ENCODE measurements at places on chromosomes 16 and 17.

DNA sequence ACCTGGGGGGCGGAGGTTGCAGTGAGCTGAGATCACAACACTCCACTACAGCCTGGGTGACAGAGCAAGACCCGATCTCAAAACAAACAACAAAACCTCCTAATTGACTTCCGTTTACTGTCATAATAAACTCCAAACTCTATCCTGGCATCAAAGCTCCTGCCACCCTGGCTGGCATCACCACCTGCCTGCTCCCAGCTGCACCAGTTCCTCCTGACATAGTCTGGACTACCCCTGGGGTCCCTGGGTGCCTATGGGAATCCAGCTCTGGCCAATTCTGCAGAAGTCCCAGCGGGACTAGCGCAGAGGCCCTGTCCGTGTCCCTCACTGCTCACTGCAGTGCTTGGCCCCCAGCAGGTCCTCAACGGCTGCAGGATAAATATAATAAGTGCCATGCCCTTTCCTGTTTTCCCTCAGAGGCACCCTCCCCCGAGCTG, 723 bp downstream of the NTHL1 start:
- no peak for DNase-seq

DNA sequence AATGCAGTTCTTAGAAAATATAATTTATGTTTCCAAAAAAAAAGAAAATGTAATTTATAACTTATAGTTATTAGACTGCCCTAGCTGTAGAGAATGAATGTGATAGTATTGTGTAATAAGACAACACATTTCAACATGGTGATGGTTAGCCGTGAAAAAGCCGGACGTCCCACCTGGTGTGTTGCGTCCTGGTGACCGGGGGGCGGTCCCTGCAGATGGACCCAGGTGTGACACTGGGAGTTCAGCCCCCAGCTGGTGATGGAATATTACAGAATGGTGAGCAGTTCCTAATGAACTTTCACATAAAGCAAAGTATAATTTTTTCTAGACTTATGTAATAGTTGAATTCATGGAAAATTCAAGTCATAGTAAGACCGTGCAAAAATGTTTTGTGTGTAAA, 132.8 kb downstream of the LAT start:
- DNase-seq = no peak

GRCh38 chr17:62098623-62099231, 33.6 kb upstream of the MED13 start:
- no peak for DNase-seq

GRCh38 chr17:83121921-83122820, 42.8 kb downstream of the METRNL start:
- no peak for DNase-seq

DNA sequence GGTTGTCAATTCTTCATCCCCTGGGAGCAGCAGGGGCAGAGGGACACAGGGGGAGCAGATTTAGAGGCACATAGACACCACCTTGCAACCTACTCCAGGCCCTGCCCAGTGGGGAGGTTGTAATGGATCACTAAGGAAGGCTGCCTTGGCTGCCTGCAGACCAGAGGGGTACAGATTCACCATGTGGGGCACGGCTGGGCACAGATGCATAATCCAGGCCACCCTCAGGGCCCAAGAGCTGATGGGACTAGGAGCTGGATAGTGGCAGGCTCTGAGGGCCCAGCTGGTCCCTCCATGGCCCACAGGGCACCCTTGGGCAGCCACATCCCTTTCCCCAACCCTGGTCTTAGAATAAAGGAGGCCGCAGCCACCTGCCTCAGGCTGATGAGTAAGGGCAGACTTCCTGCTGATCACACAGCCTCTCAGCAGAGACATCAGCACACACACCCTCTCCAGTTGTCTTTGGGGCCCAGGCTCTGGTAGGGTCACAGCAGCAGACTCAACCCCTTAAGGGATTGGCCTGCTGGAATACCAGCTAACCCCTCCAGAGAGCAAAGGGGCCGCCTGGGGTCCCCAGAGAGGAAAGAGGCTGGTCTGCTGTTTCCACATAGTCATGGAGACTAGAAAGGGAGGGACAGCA, 224.9 kb downstream of the GSG1L start:
- DNase-seq = no peak

DNA sequence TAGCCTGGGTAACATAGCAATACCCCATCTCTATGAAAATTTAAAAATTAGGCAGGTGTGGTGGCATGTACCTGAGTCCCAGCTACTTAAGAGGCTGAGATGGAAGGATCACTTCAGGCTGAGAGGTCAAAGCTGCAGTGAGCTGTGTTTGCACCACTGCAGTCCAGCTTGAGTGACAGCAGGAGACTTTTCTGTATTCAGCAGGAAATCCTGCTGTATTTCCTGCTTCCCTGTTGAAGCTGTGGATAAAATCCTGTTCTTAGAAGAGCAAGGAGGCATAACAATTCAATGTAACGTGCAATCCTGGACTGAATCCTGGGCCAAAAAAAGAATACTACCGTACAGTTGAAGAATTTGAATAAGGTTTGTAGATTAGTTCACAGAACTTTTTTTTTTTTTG, 62.2 kb downstream of the FBXL20 start:
- no peak for DNase-seq

DNA sequence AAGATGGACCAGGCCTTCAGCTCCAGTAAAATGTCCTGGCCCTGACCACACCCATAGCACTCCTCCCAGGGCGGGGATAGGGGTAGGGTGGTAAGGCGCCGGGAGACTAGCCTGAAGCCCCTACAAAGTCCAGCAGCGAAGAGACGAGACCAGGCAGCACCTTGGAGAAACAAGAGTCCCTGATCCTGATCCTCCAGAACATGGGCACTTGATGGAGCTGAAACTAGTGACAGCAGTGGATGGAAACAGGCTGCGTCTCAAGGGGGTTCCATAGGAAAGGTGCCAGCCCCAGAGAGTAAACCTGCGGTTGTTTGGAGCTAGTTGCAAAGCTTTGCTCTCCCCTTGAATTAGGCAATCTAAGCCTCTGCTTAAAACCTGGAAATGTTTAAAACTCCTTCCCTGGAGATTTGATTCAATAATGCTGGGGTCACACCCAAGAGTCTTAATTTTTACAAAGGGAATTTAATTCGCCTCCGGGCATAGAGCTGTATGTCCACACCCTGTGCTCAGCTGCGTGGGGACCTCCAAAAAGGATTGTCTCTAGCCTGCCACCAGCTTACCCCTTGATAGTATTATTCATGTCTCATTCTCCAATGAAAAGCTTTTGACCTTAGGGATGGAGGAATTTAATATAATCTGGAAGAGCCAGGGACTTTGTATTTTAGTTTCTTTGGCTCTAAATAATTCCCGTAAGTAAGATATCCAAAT, 258.6 kb downstream of the PMP22 start:
- no peak for DNase-seq

GRCh38 chr16:51383909-51384308, 232.8 kb upstream of the SALL1 start:
- no peak for DNase-seq

DNA sequence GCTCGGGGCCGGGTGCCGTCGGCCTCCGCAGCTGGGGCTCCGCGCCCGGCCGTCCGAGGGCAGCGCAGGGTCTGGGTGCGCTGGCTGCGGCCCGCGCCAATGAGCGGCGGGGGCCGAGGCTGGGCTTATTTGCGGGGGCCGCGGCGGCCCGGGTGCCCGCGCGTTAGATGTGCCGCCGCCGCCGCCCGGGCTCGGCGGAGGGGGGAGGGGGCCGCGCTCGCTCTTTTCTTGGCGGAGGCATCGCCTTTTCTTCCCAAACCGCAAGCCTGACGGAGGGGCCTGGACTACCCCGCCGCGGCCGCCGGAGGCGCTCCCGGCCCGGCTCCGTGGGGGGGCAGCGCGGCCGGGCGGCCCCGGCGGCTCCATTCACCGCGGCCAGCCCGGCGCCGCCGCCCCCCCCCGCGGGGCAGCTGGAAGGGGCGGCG, at the start of gene NOTUM:
Gene NOTUM, minus strand, starts transcription at position 101 of the 425 bp plus-strand sequence. CDS start 278 bp downstream, outside the sequence.
- no peak for DNase-seq

- peak; percentile 45 for DNase-seq
These were observed 30.0 kb downstream of the SOX9 start for GRCh38 chr17:72150632-72151460.

GRCh38 chr17:45132320-45132571, at the start of gene PLCD3:
Gene PLCD3 (minus strand): TSS chr17:45132515. CDS start chr17:45132410, 105 bp downstream.
- DNase-seq = no peak

DNA sequence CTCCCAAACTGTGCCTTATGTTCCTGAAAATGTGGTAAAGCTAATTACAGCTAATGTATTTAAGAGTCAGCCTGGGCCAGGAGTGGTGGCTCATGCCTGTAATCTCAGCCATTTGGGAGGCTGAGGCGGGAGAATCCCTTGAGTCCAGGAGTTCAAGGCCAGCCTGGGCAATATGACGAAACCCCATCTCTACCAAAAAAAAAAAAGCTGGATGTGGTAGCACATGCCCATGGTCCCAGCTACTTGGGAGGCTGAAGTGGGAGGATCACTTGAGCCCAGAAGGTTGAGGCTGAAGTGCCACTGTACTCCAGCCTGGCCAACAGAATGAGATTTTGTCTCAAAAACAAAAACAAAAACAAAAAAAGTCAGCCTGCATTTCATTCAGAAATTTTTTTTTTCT, 33.2 kb upstream of the C17orf78 start:
- no peak for DNase-seq

DNA sequence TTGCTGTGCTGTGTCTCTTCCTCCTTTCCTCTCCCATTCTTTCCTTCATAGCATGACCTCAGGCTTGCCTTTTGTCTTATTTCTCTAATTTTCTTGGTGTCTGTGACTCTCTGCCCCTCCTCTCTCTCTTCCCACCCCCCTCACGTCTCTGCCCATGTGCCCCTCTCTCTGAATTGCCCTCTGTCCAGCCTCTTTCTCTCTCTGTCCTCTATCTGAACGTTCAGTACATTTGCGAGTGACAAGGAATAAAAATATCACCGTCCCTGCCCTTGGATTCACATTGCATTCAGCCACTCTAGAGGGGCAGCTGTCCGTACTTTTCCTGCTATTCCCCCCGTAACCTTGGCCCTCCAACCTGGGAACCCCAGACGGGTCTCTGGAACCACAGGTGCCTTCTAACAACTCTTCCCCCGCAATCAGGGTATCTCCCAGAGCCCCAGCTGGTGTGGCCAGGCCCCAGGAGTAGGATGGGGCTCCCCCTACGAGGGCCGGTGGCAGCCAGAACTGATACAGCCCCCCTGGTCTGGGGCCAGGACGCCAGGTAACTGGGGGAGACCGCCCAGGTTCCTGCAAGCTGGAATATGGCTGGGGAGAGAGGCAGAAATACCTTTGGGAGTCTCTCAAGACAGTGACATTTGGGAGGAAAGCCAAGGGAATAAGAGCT, 1.8 kb downstream of the KIF1C start:
- no peak for DNase-seq

- no peak for DNase-seq
These were observed 34.8 kb upstream of the ACSM2B start for GRCh38 chr16:20610892-20611349.

DNA sequence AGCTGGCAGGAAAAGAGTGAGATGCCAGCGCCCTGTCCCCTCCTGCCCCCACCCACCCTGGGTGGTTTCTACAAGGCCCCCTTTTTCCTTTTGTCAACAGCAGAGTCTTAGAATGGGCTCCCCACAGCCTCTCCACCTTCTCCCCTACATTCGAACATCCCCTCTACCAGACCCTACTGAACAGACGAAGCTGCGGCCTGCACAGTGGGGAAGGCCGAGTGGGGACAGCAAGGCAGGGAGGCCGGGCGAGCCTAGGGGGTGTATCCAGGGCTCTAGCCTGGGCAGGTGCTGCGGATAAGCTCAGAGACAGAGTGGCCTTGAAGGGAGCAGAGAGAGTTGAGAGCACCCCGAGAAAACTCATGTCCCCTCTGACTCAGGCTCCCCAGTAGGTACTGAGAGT, 7.4 kb downstream of the ZACN start:
- DNase-seq = no peak

DNA sequence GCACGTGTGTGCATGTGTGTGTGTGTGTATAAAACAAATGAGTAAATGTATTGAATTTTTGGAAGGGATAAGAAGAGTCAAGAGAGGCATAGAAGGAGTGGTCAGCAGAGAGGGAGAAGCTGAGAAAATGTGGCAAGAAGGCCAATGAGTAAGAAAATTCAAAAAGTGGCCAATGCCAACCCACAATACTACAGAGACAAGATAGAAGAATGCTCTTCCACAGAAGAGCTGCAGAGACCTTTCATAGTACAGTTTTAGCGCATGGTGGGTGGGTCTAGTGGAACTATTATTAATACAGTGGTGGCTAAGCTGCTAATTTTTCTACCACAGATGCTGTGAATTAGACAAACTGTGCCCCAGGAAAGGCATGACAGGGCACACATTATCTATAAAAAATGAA, 233.5 kb downstream of the NTN1 start:
- no peak for DNase-seq

GRCh38 chr17:76408037-76408849, 23.8 kb downstream of the SPHK1 start:
- DNase-seq = no peak

- peak; percentile 60 for DNase-seq
These were observed 6.7 kb downstream of the GIP start for GRCh38 chr17:48961516-48962233.
